ENCODE measurements at places on chromosomes 3 and 15.

- peaks cover 36% of the 10 kb centered on the region for H3K36me3 ChIP-seq
- no peak overlapping the region for H3K4me3 ChIP-seq
- no peaks in the 10 kb centered on the region for H3K27me3 ChIP-seq
- no peak overlapping the region for H3K27ac ChIP-seq
- DNase-seq: no peak
- H3K4me1 ChIP-seq: no peaks in the 10 kb centered on the region
Measured at GRCh38 chr15:74035121-74036017, 40.9 kb downstream of the PML start.

DNA sequence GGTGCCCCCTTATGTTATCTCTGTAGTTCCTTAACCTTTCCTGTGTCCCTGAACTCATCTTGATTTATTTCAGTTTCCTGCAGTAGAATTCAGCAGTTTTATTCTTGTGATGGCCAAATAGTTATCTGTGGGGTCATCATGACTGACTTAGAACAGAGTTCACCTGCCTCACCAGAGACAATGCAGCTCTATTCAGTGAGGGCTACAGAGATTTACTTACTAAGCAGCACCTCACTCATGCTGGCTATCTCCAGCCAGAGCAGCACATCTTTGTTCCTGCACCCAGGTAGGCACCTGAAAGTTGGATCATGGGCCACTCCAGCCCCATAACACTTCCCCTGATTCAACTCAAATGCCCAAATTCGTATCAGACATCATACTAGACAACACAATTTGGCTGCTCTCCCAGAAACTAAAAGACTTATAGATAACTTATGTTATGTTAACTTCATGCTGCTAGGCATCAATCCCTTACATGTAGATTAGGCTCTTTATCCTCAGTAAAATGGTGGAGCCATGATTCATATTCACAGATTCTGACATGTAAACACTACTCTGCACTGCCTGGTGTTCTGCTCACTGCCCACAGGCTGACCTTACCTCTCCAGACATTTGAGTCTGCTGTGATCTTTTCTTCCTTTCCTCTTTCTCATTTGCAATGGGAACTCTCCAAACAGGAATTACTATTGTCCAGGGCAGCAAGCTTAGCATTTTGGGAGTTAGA is 9.3 kb upstream of the GOLGB1 start:
- DNase-seq: no peak
- H3K27me3 ChIP-seq: no peaks in the 10 kb centered on the region
- no peaks in the 10 kb centered on the region for H3K4me1 ChIP-seq
- H3K4me3 ChIP-seq: no peak overlapping the region

DNA sequence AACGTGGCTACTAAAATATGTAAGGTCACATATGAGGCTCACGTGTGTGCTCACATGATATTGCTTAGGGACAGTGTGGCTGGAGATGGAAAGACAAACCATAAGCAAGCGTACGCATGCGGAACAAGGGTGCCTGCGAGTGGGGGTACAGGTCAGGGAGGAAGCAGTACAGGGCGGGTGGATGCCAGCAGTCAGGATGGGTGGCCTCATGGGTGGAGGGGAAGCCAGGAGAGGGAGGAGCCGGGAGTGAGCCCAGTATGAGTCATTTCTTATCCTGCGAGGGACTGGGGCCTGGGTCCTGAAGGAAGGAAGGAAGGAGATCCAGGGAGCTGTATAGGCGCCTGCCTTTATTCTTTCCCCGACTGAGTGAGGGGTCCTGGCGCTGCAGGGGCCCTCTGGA is 42.0 kb upstream of the CGNL1 start:
- H3K36me3 ChIP-seq: no peaks in the 10 kb centered on the region
- no peak overlapping the region for H3K4me3 ChIP-seq
- H3K27me3 ChIP-seq: no peaks in the 10 kb centered on the region
- H3K27ac ChIP-seq: no peak overlapping the region
- peak; percentile 87 for DNase-seq
- peaks cover 11% of the 10 kb centered on the region for H3K4me1 ChIP-seq

- H3K36me3 ChIP-seq: peaks cover 23% of the 10 kb centered on the region
- H3K4me3 ChIP-seq: no peak overlapping the region
- no peak overlapping the region for H3K27ac ChIP-seq
- H3K27me3 ChIP-seq: no peaks in the 10 kb centered on the region
Measured at GRCh38 chr15:78174401-78174800, 25.2 kb downstream of the IDH3A start.

- no peak overlapping the region for H3K4me3 ChIP-seq
- DNase-seq: no peak
- peaks cover 15% of the 10 kb centered on the region for H3K4me1 ChIP-seq
Measured at GRCh38 chr15:90576711-90577389, 47.1 kb downstream of the CRTC3 start.

DNA sequence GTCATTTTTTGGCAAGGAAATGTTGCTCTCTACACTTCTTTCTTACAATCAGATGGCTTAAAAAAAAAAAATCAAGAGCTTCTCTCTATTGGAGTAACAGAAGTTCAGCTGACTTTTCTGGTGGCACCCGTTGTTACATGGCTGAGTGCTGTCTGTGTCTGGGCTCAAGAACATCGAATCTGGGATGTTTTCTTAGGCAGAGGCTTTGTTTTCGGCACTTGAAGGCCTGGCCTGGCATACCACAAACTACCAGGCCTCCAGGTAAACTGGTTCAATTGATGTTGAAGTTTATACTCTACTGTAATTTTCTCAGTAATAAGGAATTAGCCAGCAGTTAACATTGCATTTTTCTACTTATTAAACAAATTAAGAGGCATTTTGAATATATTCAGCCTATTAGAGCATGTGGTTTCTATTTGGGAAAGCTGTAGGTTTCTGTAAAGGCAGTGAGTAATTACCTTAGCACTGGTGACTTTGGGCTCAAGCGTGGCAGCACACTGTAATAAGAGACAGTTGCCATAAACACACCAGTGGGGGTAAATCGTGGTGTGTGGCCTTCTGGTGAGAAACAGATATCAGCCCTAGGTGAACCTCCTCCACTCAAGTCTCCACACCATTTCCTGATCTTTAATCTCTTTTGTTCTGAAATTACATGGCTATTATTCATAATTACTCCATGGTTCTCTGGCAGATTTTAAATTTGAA is 544.7 kb downstream of the MECOM start:
- H3K4me3 ChIP-seq: no peak overlapping the region
- no peaks in the 10 kb centered on the region for H3K36me3 ChIP-seq
- DNase-seq: no peak

- H3K27ac ChIP-seq: no peak overlapping the region
- H3K27me3 ChIP-seq: no peaks in the 10 kb centered on the region
- no peaks in the 10 kb centered on the region for H3K4me1 ChIP-seq
- H3K4me3 ChIP-seq: no peak overlapping the region
- no peaks in the 10 kb centered on the region for H3K36me3 ChIP-seq
- no peak for DNase-seq
Measured at GRCh38 chr3:177887475-177887874, 648.8 kb upstream of the KCNMB2 start.

DNA sequence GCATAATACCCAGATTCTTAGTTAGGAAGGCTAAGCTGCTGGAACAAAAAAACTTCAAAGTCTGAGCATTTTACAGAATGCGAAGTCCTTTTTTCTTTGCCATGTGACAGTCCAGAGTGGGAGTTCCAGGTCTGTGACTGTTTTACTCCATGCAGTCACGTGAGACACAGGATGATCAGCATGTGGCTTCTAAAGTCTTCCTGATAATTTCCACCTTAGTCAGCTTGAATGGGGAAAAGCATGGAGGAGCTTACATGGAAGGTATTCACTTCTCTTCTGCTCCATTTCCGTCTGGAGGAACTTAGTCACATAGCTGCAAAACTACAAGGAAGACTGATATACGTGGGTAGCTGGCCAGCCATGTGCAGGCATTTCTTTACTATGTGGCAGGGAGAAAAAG is 1.7 kb downstream of the SNTN start:
- H3K4me1 ChIP-seq: peaks cover 21% of the 10 kb centered on the region
- no peak for DNase-seq
- no peaks in the 10 kb centered on the region for H3K36me3 ChIP-seq

- no peaks in the 10 kb centered on the region for H3K27me3 ChIP-seq
- no peak overlapping the region for H3K4me3 ChIP-seq
- no peaks in the 10 kb centered on the region for H3K36me3 ChIP-seq
- no peak overlapping the region for H3K27ac ChIP-seq
- no peaks in the 10 kb centered on the region for H3K4me1 ChIP-seq
Measured at GRCh38 chr3:4392992-4393391, 74.1 kb downstream of the SUMF1 start.

DNA sequence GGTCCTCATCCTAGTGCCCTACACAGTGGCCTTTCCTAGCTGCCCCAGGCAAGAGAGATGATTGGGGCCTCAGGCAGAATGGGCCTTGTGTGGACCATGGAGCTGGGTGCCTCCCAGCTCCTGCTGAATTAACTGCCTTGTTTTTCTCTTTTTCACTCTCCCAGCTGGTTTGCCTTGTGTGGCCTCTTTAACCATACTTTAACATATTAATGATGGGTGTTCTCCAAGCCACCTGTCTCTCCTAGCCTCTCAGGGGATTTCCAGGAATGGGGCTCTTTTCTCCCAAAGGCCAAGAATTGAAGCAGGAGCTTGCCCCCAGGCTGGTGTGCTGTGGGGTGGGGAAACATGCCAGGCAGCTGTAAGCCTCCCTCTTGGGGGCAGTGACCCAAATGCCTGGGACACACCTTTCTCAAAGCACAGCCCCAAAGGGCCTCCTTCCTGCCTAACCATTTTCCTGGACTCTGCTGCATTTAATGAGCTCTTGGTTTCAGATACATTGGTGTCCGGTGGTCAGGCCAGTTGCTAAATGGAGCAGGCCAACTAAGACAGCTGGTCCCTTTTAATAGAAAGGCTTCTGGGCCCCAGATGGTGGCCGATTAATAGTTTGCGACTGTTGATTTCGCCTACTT is 5.6 kb downstream of the ALPK3 start:
- no peaks in the 10 kb centered on the region for H3K27me3 ChIP-seq
- no peak overlapping the region for H3K27ac ChIP-seq
- no peaks in the 10 kb centered on the region for H3K4me1 ChIP-seq
- DNase-seq: no peak

DNA sequence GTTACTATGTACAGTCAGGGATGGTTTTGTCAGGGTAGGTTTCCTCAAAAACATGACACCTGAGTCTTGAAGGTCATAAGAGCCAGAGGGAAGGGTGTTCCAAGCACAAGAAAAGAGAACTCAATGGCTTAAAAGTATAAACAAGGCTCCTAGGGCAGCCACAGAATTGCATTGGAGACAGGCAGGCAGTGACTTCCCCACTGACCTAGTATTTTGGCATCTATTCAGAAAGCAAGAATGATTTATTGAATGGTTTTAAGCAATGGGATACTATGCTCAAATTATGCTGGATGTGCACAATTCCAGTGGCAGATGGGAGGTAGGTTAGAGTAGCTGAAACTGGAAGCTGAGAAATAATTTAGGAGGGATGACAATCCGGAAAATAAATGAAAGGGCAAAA is 54.0 kb downstream of the TSC22D2 start:
- H3K27me3 ChIP-seq: no peaks in the 10 kb centered on the region
- peaks cover under 1% of the 10 kb centered on the region for H3K4me1 ChIP-seq
- H3K36me3 ChIP-seq: peaks cover 47% of the 10 kb centered on the region
- peak overlapping the region; percentile 10 for H3K27ac ChIP-seq

Data from RWPE2 (cell line).